ENCODE measurements at places on chromosomes 5 and 9.

DNA sequence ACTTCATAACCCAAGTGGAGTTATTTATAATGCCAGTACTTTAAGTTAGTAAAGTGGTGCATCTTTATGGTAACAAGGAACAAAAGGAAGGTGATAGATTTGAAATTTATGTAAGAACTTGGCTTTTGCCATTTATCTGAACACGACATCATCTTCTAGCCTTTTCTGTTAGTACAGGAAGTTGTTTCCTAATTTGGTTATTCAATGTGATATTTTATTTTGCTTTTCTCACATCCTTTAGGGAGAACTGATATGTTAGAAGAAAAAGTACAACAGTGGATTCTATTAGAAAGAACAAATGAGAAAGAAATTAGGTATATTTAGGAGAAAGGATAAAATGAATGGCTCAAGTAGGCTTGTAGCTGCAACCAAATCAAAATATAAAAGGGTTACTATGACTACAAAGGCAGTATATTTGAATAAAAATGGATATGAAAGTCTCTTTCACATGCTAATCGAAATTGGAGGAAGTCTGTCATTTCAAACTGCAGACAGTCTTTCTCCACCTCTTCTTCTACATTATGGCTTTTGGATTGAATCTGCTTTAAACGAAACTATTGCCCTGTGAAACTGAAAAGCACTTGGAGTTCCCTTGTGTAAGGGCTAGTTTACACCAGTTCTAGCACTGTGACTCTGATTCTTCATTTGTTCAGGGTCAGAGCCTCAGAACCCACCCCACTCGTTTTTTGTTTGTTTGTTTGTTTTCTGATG, 18.5 kb upstream of the SLC24A2 start:
- no peaks in the 10 kb centered on the region for H3K36me3 ChIP-seq
- no peaks in the 10 kb centered on the region for H3K27me3 ChIP-seq
- no peaks in the 10 kb centered on the region for H3K4me1 ChIP-seq
- H3K4me3 ChIP-seq, result no peak overlapping the region
- H3K27ac ChIP-seq, result no peak overlapping the region
- DNase-seq, result no peak

GRCh38 chr5:179228341-179229121, 116.7 kb downstream of the ADAMTS2 start:
- H3K27me3 ChIP-seq, result no peaks in the 10 kb centered on the region
- no peaks in the 10 kb centered on the region for H3K36me3 ChIP-seq
- no peak for DNase-seq
- H3K27ac ChIP-seq, result no peak overlapping the region
- no peak overlapping the region for H3K4me3 ChIP-seq
- H3K4me1 ChIP-seq, result no peaks in the 10 kb centered on the region

DNA sequence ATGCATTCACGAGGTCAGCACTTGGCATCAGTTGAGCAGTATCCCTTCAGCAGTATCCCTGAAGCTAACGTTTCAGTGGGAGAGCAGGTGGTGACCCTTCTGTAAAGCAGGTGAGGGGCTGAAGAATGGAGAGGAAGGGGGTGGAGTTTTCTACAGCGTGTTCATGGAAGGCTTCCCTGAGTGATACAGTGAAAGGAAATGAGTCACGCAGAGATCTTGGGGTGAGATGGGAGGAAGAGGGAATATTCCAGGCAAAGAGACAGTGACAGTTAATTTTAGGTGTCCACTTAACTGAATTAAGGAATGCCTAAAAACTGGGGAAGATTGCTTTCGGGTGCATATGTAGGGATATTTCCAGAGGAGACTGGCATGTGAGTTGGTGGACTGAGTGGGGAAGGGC, 25.7 kb downstream of the TAS2R1 start:
- no peaks in the 10 kb centered on the region for H3K36me3 ChIP-seq
- no peak overlapping the region for H3K4me3 ChIP-seq
- H3K27ac ChIP-seq, result no peak overlapping the region
- no peaks in the 10 kb centered on the region for H3K4me1 ChIP-seq

GRCh38 chr9:134852906-134853654, 27.5 kb upstream of the FCN2 start:
- H3K4me3 ChIP-seq, result no peak overlapping the region
- no peak overlapping the region for H3K27ac ChIP-seq
- H3K4me1 ChIP-seq, result no peaks in the 10 kb centered on the region
- no peak for DNase-seq
- H3K27me3 ChIP-seq, result no peaks in the 10 kb centered on the region

DNA sequence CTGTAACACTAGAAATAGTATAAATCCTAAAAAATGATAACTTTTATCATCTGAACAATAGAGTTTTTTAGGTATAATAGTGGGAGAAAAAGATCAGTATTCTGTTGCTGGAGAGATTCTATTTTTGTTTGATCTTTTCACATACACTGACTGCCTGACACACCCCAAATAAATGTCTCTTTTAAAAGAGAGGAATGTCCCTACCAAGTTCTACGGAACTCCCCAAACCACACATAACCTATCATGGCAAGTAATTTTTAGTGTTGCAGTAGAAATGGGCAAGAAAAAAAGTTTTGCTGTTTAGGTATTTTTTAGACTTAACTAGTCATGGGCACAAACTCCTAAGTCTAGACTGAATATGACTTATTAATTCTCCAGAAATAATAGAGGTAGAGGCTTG, 139.1 kb downstream of the ELAVL2 start:
- H3K27ac ChIP-seq, result no peak overlapping the region
- H3K4me3 ChIP-seq, result no peak overlapping the region
- no peaks in the 10 kb centered on the region for H3K36me3 ChIP-seq
- no peak for DNase-seq

- no peak overlapping the region for H3K27ac ChIP-seq
- no peaks in the 10 kb centered on the region for H3K27me3 ChIP-seq
- H3K4me1 ChIP-seq, result peaks cover 3% of the 10 kb centered on the region
- no peak overlapping the region for H3K4me3 ChIP-seq
- no peak for DNase-seq
Measured at GRCh38 chr9:127388037-127388855, 8.7 kb upstream of the SLC2A8 start.

DNA sequence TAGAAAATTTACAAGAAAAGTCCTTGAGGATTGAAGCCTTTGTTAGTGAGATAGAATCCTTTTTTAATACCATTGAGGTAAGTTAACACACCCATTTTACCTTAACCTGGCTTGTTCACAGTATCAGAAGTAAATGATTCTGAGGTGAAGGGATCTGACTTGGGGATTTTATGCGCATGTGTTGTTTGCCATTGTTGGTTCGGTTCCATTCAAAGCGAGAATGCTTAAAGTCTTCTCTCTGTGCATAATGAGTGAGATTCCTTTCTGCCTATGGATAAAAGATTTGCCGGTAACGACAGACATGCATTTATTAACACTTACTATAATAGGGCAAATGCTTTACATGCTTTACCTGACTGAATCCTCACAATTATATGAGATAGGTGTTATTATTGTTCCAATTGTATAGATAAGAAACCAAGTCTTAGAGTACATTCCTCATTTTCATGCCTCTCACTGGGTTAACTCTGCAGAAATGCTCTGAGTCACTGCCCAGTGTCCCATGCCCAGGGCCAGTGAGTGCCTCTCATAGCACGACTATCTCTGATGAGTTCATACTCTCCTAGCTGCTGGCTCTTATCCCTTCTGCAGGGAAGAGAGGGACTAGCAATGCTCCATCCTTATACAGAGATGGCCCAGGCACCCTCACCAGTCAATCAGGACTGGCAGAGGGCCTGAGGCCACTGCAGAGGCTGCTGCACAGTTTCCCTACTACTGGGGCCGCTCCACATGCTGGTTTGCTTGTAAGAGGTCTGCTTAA, 54.4 kb downstream of the CMYA5 start:
- peak; percentile 70 for DNase-seq
- peak overlapping the region; percentile 60 for H3K27ac ChIP-seq
- H3K36me3 ChIP-seq, result peaks cover 6% of the 10 kb centered on the region
- H3K4me3 ChIP-seq, result no peak overlapping the region
- no peaks in the 10 kb centered on the region for H3K27me3 ChIP-seq

GRCh38 chr9:135215571-135216161, 128.2 kb downstream of the OLFM1 start:
- H3K4me3 ChIP-seq, result no peak overlapping the region
- no peaks in the 10 kb centered on the region for H3K36me3 ChIP-seq
- peaks cover 48% of the 10 kb centered on the region for H3K27me3 ChIP-seq
- no peak overlapping the region for H3K27ac ChIP-seq
- peak; percentile 49 for DNase-seq

GRCh38 chr9:92648474-92648971, 21.4 kb downstream of the IPPK start:
- no peak for DNase-seq
- H3K4me3 ChIP-seq, result no peak overlapping the region
- no peaks in the 10 kb centered on the region for H3K4me1 ChIP-seq

DNA sequence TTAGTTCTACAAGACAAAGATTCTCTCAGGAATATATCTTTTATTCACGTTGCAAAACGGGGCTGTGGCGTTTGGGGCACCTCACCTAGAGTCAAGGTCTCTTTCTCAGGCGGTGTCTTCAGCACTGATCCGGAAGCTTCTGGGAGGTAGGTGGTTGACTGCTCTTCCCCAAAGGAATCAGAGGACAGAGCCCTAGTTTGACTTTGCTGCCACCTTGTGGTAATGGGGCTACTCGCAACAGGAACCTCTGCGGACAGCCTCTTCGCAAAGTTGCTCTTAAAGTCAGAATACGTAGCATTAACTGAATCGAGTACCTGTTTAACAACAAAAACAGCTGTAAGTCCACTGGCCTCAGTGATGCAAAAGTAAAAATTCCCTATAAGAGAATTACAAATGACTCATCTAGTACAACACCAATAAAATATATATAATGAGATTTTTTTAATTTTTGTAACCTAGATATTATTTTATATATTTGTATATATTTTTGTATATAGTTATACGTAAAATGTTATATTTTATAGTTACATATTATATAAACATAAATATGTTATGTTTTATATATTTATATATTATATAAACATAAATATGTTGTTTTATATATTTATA, 13.3 kb upstream of the GPX8 start:
- no peak overlapping the region for H3K27ac ChIP-seq
- no peaks in the 10 kb centered on the region for H3K36me3 ChIP-seq
- H3K4me1 ChIP-seq, result no peaks in the 10 kb centered on the region
- no peaks in the 10 kb centered on the region for H3K27me3 ChIP-seq

- H3K27ac ChIP-seq, result peak overlapping the region; percentile 48
- H3K27me3 ChIP-seq, result no peaks in the 10 kb centered on the region
- H3K4me1 ChIP-seq, result peaks cover 19% of the 10 kb centered on the region
Measured at GRCh38 chr9:20356403-20357036, 265.8 kb downstream of the MLLT3 start.

DNA sequence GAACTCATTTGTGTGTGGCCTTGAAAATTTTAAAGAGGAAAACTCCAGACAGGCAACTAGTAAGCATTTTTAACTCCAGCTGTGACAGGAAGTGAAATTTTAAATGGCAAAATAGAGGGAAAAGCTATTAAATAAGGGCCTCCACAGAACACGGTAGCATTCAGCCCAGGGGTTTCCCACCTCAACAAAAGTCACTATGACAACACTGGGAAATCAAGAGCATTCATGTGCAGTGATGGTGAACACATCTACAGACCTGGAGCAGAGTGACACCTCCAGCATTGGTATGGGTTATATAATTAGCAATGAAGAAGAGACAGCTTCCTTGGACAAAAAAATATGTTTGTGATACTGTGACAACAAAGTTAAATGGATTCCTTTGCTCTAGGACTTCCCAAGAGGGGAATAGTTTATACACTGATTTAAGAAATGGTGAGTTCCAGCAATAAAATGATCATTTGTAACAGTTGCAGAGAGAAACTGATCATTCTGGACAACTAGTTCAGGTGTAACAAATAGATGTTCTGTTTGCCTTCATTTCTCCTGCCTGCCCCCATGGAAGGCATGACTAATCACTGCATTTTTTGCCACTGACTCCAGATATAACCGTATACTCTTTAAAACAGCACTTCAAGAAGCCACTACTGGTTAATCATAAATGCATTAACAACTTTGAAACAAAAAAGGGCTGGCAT, 93.3 kb upstream of the SLC44A1 start:
- DNase-seq, result no peak
- H3K4me3 ChIP-seq, result no peak overlapping the region
- no peaks in the 10 kb centered on the region for H3K36me3 ChIP-seq
- no peaks in the 10 kb centered on the region for H3K27me3 ChIP-seq

DNA sequence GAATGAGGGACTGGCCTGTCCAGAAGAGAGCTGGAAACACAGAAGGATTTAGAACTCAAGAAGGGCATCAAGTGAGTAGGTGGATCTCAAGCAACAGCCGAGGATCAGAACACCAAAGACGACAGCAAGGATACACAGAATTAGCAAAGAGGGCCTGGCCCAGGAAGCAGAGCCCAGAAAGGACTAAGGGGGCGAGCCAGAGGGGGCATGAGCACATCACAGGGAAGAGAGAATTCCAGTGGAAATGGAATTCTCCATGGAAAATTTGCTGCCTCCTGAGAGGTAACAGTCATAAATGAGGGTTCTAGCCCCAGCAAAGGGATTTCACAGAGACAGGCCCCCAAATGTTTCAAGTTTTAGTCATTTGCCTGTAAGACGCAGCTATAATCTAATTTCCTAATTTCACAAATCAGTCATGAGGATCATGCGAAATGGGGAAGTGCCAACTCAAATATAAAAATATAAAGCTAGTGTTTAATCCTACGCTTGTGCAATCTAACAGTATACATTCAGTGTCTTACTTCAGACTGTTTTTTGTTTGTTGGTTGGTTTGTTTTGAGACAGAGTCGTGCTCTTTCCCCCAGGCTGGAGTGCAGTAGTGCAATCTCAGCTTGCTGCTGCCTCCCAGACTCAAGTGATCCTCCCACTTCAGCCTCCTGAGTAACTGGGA, 46.7 kb downstream of the FNBP1 start:
- H3K36me3 ChIP-seq, result no peaks in the 10 kb centered on the region
- peak overlapping the region; percentile 28 for H3K27ac ChIP-seq
- no peak overlapping the region for H3K4me3 ChIP-seq
- no peak for DNase-seq

DNA sequence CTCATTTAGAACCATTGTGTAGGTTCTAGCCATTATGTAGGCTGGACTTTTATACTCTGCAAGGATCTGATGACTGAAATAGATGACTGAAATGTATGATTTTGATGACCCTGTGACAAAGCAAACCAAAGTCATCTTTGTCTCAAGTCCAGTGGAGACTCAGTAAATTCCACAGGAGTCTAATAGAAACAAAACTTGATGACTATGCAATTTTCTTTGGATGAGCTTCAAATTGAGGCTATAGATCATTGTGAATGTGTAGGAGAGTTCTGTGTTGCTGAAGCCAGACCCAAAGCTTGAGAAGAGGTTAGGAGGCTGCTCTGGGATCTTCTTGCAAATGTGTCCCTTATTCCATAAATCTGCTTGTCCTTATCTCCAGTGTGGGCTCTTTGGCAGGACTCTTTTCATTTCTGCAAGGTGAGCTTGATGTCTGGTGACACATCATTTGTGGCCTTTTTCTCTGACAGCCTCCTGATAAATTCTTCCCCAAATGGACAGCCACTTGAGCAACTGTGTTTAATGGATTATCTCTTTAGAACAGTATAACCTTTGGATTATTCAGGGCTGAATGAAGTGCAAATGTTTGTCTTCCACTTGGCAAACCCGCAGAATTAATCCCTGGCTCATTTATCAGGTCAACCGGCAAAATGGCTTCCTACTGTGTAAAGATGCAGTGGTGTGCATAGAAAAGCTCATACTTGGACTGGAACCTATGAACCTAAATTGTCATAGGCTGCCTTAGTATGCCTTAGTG, 235.1 kb upstream of the ANKH start:
- no peaks in the 10 kb centered on the region for H3K4me1 ChIP-seq
- no peak for DNase-seq
- no peak overlapping the region for H3K4me3 ChIP-seq
- no peaks in the 10 kb centered on the region for H3K27me3 ChIP-seq
- H3K36me3 ChIP-seq, result no peaks in the 10 kb centered on the region

GRCh38 chr5:54758038-54758437, 227.4 kb downstream of the ESM1 start:
- DNase-seq, result no peak
- no peaks in the 10 kb centered on the region for H3K36me3 ChIP-seq
- H3K27ac ChIP-seq, result no peak overlapping the region
- no peaks in the 10 kb centered on the region for H3K27me3 ChIP-seq
- no peak overlapping the region for H3K4me3 ChIP-seq

Data from heart left ventricle (tissue), 16 donors.